ENCODE measurements at places on chromosomes 7 and 10.

- DNase-seq, result no peak
These were observed 229.1 kb downstream of the CUX1 start for GRCh38 chr7:102046373-102047117.

- DNase-seq, result no peak
These were observed 167.3 kb upstream of the KLF14 start for GRCh38 chr7:130901209-130901783.

- DNase-seq, result no peak
These were observed 74.9 kb downstream of the EGFR start for GRCh38 chr7:55093674-55094073.

- DNase-seq, result no peak
These were observed 347.9 kb upstream of the MEOX2 start for GRCh38 chr7:16034353-16034752.

DNA sequence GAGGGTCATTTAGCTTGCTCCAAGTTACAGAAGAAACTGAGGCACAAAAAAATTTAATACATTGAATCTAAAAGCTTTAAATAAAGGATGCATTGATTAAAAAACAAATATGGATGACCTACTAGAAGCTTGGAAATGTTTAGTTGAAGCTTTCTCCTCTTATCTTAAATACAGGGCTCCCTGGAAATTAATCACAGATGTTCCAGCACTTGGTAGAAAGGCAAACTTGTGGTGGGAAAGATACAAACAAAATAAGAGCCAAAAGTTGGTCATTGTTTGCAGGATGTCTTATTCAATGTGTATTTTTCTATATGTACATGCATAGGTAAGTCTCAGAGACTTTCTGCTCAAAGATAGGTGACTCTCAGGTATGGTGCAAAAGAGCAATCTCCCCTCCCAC is 40.7 kb upstream of the LYZL1 start:
- DNase-seq, result no peak

GRCh38 chr10:48604991-48605508 is at the start of gene ARHGAP22:
TSS of gene ARHGAP22 (minus strand) at chr10:48605073. CDS start at chr10:48604796, 277 bp downstream.
- peak; percentile 4 for DNase-seq

GRCh38 chr10:98340261-98340939 is 72.4 kb upstream of the LOXL4 start:
- DNase-seq, result no peak

DNA sequence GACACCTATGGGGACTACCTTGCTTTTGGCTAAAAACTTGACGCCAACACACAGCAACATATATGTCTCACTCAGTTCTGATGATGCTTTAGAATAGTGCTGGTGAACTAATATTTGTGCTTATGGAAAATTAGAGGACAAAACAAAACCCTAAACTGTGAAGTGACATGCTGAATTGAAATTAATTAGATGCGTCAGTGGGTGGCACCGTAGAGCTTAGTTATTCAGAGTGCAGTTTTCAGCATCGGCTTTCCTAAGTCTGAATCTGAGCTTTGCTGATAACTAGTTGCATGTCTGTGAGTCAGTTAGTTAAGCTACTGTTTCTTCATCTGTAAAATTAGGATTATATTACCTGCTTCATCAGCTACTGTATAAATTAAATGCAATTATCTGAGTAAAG is 245.0 kb upstream of the SORCS1 start:
- DNase-seq, result no peak

DNA sequence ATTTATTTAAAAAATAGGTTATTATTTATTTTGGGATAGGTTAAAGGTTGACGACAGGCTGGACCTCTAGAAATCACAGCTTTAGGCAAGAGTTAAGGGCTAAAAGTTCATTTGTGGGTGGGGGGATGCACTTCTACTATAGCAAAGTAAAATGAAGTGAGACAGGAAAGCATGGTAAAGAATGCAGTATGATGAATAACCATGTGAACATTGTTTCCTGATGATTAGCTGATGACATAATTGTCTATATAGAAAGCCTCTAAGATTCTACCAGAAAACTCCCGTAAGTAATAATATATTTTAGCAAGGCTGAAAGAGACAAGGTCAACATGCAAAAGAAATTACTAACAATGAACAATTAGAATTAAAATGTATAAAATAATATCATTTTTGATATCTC is 25.7 kb upstream of the PRSS37 start:
- no peak for DNase-seq

DNA sequence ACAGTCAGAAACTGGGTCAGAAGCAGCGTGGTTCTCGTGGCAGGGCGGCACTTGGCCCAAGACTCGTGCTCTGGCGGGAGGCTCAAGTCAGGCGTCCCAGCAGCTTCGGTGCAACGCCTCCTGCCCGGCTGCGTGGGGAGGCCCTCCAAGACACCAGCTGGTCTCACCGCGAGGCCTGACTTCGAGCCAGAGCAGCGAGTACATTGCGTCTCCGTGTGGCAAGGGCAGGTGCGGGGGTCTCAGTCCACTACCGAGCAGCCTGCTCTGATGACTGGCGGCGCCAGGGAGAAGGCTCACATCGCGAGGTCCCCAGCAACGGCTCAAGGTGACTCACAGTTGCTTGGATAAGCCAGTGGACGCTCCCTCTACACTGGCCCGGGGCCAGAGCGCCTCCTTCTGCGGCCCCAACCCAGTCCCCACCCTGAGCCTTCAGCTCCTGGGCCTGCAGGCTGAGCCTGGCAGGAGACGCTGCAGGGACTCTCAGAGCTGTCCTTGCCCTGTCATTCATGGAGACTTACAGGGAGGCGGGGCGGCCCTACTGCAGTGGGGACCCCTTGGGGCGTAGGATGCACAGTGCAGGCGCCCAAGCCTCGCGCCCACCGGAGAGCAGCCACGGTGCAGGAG is 41.9 kb upstream of the PRKAR1B start:
- DNase-seq, result no peak

- DNase-seq, result no peak
These were observed 87.9 kb downstream of the KCND2 start for GRCh38 chr7:120360918-120361317.

GRCh38 chr7:106767498-106768323 is 97.4 kb upstream of the PIK3CG start:
- DNase-seq, result no peak

DNA sequence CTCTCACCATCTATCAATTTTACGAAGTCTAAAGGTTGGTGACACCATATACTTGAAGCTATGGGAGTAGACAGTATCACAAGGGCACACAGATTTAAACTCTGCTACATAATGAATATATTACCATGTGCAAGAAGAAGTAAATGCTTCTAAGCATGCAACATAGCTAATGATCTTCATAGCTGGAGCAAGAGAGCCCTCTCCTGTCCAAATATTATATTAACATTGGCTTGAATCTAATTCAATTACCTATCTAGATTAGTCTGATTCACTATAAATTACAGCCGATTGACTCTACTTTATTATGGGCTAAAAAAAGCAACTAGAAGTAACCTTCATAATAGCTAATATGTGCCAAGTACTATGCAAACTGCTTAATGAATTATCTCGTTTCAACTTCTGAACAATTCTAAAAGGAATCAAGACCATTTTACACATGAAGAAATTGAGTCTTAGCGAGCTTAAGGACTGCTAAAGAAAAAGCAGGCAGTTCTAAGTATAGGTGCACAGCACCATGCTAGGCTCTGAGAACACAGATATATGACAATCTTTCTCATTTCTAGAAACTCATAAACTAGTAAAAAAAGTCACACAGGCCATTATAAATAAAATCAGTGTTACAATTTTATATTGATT is 21.9 kb downstream of the FRA10AC1 start:
- DNase-seq, result no peak

- DNase-seq, result no peak
These were observed 55.1 kb upstream of the ITGB8 start for GRCh38 chr7:20275637-20276036.

DNA sequence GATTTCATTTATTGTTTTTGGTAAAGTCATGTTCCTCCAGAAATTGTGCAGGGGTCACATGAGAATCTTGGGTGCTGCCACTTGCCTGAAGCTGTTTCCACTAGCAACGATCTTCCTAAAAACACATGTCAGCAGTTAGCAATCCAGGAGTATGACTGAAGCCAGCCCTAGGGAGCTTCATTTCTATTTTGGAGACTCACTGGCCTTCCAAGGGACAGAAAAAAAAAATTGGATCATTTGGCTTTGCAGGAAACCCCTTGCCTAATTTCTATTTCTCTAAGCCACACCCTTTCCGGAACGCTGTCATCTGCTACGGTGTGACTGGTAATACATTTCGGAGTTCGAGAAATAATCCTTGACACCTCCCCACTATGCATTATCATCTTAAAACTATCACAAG is 204.7 kb downstream of the TAX1BP1 start:
- DNase-seq, result no peak

DNA sequence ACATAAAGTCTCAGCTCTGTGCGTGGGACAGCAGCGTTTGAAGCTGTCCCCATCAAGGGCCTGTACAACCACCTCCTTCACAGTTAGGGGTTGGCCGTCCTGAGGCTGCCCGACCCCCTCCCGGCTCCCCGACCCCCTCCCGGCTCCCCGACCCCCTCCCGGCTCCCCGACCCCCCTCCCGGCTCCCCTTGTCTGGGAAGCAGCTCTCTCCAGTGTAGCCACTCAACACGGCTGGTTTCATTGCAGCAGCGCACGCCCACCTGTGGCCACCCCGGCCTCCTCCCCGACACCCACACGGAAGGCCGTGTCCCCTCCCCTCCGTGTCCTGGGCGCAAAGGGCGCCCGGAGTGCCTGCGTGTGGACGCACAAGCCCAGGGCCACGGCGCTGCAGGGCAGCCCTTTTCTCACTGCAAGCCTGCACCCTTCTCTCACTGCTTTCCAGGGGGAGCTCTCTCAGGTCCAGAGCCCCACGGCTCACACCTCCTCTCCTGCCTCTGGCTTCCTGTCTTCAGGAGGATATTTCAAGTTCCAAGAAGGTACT is 20.9 kb upstream of the FAM20C start:
- DNase-seq, result no peak

DNA sequence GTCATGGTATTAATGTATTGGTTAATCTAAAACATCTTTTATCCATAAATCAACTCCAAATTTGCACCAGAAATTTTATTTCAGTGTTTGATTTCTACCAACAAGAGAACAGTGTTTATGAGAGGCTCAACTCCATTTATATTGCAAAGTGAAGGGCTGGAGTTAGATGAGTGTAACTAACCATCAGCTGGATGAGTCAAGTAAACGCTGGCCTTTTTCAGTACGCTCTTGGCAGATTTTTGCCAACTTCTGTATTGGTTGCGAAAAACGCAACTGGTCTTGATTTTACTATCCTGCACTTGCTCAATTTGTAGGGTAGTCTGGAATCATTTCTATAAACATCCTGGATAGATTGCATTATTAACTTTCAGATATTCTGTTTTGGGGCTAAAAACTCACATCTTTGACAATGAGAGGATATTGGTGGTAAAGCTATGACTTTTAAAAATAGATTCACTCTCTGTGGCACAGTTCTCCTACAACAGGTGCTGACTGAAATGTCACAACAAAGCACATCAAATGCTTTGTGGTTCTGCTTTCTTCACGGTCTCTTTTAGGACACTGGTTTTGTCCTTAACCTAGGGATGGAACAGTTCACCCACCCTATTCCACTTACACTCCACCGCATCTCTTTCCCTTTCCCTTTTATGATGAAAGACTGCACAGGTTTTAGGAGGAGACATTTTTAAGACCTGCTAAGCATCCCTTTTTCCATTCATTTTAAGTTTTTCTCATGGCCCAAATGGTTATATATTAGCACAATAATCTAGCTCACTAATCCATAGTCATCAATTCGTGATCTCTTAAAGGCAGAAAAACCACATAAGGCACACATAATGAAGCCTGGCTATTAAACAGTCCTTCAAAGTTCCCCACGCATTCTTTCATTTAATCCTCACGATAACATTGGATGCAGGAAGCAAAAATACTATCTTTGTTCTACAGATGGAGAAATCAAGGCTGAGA is 12.8 kb downstream of the CACNA2D1 start:
- no peak for DNase-seq

DNA sequence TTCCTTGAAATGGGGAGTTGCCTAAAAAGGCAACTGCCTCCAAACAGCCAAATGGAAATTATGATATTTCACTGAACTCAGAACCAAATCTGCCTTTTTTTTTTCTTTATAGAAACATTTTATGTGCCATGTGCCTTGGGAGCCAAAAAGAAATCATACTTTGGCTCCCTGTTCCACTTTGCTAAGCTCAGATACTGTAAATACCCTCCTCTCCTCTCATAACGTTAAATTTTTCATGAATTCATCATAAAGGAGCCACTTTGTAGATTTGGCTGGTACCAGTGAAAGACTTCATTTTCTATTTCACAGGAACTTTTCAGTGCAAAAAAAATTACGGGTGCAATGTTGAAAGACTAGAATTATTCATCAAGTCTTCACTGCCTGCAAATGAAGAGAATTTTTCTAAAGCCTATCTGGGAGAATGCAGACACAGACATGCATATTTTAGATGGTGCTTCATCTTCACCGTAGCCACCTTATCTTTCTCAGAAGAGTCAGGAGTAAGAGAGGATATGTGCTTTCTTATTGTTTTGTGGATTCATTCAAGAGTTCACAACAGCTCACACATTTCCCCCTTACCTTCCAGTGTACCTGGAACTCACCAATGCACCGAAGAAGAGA is 742.3 kb upstream of the GALNT17 start:
- DNase-seq, result no peak

GRCh38 chr10:32939296-32940111 is 18.5 kb downstream of the ITGB1 start:
- DNase-seq, result no peak

DNA sequence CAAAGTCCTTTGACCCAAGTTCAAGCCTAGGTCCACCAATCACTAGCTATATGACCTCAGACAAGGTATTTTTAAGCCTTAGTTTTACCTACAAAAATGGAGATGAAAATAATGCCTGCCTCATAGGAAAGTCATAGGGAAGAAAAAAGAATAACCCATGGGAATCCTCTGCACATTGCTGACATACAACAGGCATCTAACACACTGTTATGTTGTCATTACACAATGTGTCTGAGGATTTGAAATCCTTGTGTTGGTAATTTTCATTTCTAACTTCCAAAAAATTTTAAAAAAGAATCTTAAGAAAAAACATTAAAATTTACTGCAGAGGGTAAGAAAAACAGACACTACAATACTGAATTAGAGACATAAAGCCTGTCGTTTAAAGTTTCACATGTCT is 5.7 kb downstream of the ANK3 start:
- no peak for DNase-seq

DNA sequence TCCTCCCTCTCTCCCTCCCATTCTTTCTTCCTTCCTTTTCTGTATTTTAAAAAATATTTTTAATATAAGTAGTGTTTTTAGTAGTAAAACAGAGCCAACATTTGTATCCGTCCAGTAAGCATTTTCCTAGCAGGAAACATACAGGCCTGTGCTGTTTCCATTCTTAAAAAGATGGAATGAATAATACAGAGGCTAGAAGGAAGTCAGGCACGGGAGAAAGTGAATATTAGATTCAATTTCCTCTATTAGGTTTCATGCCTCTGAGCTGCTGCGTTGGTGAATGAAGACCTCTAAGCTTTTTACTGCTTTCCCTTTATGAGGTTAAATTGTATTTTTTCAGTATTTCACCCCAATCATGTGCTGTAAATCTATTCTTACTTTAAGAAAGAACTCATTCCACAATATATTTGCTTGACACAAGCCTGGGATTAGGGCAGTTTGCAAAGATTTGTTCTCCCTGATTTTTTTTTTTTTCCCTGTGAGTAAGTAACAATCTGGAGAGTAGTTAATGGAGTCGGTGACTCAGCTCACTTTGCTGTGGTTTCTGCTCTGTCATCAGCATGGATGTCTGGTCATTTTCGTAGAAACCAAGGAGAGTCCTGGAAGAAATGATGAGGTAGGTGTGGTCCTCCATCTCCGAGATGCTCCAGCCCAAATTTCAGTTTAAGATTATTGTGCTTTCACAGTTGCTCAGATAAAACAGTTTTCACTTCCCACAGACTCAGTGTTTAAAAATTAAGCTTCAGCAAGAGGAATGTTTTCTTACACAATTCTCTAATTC is 76.1 kb upstream of the PITRM1 start:
- DNase-seq, result no peak

All from activated CD8-positive, alpha-beta memory T cell treated with anti-CD3 and anti-CD28 coated beads, Interleukin-2, amount 10 ng/mL, durations not matched to agents 7 days and 5 days (primary cell).